Sigmoid colon (tissue), 7 donors: ENCODE measurements at places on chromosomes 6 and 20. TPM values are rescaled to one million over a fixed set of nuclear protein-coding genes. Genes with fewer than 3 reads are reported as not detected.
A peak's percentile ranks its signal among the peaks of the same experiment; 100 is the strongest.

COL9A3 gene
- total RNA-seq: 9.8 TPM

DNA sequence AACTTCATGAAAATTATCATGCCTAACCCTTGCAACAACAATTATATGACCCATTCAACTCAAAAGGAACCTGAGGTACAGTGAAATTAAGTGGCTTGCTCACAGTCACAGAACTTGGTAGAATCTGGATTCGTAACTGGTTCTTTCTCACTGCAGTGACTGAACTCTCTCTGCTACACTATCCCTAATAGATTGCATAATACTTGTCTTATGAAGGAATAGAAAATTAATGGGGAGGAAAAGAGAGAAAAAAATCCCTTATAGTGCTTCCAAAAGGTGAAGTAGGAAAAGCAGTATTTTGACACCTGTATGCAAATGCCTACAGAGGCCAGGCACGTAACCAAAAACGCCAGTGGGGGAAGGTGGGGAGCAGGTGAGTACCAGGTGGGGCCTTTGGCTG, 186.6 kb downstream of the LY86 start:
- no peak for DNase-seq

DNA sequence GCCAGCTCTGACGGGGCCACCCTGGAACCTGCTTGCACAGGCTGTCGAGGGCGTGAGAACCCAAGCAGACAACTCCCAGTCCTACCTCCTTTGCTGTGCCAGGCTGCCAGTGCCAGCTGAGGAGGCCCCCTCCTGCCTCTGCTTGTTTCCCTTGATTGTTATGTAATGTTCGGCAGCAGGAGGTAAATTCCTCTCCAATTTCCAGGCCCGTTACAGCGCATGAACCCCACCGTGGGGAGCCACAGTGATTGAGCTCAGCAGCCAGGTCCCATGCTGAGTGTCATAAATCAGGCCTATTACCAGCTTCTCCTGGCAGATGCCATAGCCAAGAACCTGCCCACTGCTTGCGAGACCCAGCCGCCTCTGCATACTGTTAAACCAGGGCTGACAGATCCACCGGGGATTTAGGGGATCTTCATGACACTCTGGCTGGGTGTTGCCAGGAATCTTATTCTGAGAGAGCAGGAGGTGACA, 320.5 kb downstream of the DHX35 start:
- peak; percentile 91 for DNase-seq

- no peak for DNase-seq
Observed at GRCh38 chr20:31522731-31523130, 8.5 kb downstream of the HM13 start.

DNA sequence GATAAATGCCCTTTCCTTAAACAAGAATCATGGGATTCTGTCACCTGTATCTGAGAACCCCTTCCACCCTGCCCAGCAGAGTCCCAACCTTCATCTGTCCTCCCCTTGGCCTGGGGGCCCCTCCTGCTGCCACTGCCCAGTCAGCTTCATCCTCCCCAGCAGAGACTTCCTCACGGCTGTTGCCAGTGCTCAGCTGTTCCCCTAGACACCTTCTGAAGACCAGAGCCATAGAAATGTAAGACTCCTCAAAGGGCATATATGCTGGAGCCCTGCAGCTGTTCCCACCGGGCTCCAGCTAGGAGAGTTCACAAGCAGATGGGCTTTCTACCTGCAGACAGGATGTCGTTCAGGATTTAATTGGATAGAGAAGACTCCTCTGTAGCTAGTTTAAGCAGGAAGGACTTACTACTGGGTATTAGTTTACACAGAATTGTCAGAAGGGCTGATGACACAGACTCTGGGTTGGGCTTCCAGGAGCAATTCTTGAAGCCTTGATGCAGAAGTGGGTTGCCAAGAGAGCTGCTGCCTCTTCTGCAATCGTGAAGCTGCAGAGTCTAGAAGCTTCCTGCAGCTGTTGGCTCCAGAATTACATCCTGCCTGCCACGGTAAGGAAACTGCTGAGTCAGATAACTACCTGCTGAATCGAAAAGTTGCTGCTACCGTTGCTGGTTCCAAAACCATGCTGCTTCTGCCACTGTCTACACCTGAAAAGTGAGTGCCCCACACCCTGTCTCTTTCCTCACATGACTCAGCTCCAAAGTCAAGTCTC, 57.1 kb upstream of the MLN start:
- no peak for DNase-seq
